Mesangial cell (primary cell): ENCODE measurements at places on chromosomes 7 and 10. TPM values are rescaled to one million over a fixed set of nuclear protein-coding genes. Genes with fewer than 3 reads are reported as not detected.

RASSF4 gene
- 12.9 and 38.3 TPM in 2 replicates for total RNA-seq

ITGA8 gene
- total RNA-seq, result 0.25 TPM in 1 of 2 replicates, not detected in the other

SAMD9L gene
- under 0.01 and 0.25 TPM in 2 replicates for total RNA-seq

ARMC10 gene
- 37.8 and 41.5 TPM in 2 replicates for total RNA-seq

TMEM229A gene
- total RNA-seq, result not detected in 2 replicates
